ENCODE measurements at places on chromosomes 4 and X.

- no peak for DNase-seq
Measured at GRCh38 chr4:131091896-131092295, 1995.9 kb downstream of the C4orf33 start.

DNA sequence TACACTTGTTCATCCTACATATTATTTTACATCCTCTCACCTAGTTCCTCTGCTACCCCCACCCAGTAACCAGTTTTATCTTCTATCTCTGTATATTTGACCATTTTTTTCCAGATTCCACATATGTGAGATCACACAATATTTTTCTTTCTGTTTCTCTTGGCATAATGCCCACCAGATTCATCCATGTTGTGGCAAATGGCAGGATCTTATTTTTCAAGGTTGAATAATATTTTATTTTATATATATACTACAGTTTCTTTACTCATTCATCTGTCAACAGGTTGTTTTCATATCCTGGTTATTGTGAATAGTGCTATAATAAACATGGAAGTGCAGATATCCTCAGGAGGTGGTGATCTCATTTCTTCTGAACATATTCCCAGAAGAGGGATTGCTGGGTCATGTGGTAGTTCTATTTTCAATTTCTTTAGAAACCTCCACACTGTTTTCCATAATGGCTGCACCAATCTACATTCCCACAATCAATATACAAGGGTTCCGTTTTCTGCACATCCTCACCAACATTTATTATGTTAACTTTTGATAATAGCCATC, 48.2 kb downstream of the THAP9 start:
- no peak for DNase-seq

DNA sequence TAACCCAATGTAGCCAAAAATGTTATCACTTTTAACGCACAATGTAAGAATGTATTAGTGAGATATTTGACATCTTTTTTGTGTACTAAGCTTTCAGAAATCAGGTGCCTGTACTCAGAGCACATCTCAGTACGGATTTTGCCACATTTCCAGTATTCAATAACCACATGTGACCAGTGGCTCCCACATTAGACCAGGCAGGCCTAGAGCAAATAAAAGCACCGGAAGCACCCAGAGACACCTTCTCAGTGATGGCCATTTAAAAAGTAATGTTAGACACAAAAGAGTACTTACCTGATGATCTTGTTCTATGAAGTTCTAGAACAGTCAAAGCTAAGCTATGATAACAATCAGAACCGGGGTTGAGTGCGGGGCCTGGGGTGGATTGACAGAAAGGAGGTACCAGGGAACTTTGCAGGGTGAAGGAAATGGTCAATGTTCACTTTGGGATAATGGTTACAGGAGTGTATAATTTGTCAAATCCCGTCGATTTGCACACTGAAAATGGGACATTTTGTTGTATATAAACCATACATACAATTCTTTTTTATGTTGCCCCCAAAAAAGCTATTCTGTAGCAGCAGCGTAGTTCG, 1.2 kb downstream of the CTPS2 start:
- no peak for DNase-seq

DNA sequence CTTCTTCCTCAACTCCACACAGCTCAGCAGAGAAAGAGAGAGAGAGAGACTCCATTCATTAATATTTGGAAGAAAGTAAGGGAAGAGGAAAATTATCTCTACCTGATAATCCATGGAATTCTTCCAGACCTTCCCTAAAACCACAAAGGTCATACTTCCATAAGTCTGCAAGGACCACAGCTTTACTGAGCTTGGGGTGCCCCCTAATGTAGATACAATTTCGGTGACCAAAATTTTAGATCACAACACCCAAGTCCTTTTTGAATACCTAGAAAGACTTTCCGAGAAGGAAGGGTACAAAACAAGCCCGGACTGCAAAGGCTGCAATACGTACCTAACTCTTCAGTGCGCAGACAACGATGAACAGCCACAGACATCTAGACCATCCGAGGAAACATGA, 523.9 kb downstream of the GLUD2 start:
- DNase-seq: no peak

DNA sequence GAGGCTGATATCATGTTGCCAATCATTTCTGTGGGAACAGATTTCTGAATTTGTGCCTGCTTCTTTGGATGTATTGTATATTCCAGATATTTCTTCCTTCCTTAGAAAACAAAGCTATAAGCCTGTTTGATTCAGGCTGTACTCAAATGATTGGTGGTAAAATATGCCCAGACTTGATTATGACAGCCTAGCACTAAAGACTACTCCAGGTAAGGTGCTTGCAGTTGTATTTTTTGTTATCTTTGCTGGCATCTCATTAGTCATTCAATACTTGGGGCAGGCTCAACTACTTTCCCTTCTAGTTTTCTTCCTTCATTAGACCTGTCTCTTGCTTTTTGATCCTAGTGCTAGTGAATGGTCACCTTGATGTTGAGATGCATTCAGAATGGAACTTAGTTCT, 90.6 kb downstream of the ZNF518B start:
- DNase-seq: no peak

- DNase-seq: no peak
Measured at GRCh38 chrX:131958724-131959123, 64.4 kb upstream of the STK26 start.

- no peak for DNase-seq
Measured at GRCh38 chr4:39569209-39569608, 42.0 kb upstream of the UGDH start.

DNA sequence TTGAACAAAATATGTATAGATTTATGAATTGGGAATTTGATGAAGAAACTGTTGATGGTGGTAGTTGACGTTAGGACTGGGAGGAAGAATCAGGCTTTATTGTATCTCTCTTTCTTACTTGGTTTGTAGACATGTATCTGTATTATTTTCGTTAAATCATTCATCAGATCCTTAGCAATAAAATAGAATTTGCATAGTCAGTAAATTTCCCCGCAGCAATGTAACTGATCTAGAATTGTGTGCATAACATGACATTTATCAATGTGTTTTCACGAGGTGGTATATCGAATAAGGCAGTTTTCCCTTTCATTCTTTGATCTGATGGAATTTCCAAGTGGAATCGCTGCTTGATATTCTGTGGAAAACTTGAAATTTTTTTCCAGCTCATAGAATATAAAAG, 308.8 kb downstream of the SPRY1 start:
- no peak for DNase-seq

DNA sequence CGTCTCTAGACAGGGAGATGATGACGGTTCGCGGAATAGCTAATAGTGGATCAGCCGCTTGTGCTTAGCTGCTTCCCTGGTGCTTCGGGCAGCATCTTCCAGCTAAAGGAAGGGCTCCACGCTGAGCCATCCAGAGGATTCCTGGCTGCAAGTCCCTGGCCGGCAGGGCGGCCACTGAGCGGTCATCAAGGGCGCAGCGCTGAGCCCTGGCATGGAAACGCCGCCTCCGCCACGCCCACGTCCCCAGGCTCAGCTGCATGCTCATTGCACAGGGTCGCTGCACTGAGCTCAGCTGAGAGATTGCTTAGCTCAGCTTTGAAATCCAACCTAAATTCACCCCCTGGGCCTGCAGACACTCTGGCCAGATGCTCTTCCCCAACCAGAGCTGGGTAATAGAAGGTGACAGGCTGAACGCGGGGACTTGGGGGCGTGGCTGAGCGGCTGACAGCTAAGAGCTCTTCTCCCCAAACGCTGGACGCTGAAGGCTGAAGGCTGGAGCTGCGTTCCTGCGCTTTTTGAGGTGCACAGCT, 118.2 kb upstream of the KIT start:
- DNase-seq: no peak

DNA sequence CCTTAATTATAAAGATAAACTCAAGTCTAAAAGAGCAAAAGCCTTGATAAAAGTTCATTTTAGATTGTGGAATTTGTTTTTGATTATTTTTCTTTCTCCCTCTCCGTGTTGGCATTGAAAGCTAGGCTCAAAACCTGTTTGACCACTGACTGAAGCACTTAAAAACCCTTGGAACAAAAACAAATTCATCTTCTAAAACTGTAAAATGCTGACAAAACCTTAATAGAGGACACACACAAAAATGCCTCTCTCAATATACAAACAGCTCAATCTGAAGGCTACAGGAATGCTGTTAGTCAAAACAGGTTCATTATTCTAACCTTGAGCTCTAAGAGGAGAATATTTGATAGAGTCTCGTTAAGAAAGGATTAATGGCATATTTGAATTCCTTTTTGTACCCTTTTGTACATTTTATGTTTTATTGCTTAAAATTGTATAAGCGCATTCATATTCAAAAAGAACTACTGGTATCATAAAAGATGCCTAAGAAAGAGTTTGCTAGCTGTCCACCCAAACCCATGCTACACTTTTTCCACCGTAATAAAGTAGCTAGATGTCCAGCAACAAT, 74.3 kb upstream of the NAP1L5 start:
- DNase-seq: no peak

- DNase-seq: no peak
Measured at GRCh38 chrX:148913971-148914370, 413.6 kb downstream of the AFF2 start.

DNA sequence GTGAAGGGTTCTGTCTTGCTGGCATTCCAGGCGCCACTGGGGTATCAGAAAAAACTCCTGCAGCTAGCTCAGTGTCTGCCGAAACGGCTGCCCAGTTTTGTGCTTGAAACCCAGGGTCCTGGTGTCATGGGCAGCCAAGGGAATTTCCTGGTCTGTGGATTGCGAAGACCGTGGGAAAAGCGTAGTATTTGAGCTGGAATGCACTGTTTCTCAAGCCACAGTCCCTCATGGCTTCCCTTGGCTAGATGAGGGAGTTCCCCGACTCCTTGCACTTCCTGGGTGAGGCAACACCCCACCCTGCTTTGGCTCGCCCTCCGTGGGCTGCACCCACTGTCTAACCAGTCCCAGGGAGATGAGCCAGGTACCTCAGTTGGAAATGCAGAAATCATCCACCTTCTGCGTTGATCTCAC, 40.1 kb downstream of the NOP14 start:
- DNase-seq: no peak

DNA sequence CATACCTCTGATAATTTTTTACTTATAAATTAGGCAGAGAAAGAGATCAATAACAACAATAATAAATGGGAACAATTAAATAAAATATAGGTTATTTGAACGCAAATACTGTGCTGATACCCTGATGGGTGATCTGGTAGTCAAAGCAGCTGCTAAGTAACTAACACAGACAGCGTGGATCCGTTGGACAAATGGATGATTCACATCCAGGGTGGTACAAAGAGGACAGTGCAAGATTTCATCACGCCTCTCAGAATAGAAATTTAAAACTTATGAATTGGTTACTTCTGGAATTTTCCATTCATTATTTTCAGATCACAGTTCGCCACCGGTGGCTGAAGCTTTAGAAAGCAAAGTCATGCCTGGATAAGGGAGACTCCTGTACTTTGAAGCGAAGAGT, 1066.0 kb upstream of the ADGRL3 start:
- DNase-seq: no peak

GRCh38 chrX:96705905-96706304, 21.3 kb downstream of the DIAPH2 start:
- no peak for DNase-seq

DNA sequence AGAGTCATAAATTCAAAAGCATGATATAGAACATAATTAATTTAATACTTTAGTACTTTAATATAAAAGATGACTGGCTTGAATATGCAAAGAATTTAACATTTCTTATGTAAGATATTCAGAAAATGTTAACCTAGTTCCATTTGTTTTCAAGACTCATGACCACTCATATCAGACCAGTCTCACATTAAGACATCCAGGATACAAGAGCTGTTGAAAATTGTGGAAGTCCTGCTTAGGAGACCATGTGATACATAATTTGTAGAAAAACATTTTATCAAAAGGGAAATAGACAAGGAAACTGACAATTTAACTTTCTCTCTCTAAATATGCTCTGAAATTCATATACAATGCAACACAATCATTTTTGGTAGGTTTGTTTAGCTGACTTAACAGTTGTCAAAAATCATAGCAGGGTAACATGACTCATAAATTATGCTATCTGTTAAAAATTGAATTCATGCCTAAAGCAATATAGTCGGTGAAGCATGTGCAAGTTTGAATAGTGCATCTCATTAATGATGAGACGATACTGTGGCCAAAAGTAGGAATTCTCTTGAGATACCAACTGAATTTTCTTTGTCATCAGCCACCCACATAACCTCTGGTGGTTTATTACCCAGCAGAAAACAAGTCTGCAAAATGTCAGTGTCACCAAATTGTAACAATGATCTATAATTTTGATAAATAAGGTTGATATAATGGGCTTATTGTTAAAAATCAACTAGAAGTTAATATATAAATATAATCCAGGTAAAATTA, 211.4 kb downstream of the GASK1B start:
- no peak for DNase-seq

GRCh38 chr4:124209211-124209610, 503.3 kb downstream of the ANKRD50 start:
- no peak for DNase-seq

GRCh38 chr4:108982402-108983185, 219.7 kb upstream of the ETNPPL start:
- DNase-seq: no peak

- DNase-seq: no peak
Measured at GRCh38 chr4:101695176-101695575, 95.4 kb upstream of the BANK1 start.

DNA sequence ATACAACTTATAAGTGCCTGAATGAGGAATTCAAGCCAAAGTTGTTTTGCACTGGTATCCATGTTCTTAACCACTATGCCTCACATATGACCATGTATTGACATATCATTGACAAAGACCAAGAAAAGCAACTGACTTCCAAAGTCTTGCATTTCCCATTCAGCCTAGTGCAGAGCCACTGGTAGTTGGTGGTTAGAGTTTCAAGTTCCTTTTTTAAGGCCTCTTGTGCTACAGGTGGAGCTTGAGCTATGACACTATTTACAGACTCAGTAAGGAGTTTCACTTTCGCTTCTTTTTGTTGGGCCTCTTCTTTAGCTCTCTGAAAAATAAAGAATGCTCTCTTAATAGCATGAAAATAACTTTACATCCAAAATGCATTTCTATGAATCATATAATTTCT, 763.0 kb downstream of the DMD start:
- no peak for DNase-seq

- no peak for DNase-seq
Measured at GRCh38 chr4:6878451-6879059, 31.1 kb upstream of the TBC1D14 start.

DNA sequence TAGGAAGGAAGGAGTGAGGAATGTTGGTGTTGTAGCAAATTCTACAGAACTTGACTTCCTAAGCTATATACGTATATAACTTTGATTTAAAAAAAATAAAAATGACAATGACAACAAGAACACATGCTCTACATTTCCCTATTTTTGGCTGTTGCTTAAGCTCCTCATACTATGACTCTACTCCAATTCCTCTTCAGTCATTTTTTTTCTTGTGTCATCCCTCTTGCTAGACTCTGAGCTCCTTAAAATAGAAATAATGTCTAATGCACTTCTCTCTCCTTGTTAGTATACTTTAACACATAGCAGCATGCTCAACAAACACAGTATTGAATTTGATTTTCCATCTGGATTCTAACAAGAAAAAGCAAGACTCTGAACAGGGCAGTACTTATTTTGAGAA, 144.0 kb downstream of the HDX start:
- no peak for DNase-seq

DNA sequence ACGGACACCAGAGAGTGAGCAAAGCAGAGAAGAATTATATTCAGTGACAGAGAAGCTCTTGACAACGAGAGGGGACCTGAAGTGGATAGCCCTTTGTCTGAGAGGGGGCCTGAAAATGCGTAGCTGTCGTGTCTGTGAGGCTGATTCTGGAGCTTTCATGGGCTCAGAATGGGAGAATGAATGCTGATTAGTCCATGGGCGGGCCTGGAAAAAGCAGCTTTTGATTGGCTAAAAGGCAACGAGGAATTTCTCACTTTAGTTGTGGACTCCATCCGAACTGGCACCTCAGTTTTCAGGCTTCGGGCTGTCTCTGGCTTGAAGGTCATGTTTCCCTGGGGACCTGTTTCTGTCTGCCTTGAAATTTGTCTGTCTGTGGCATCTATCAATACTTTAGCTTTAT, 487.1 kb downstream of the TECRL start:
- no peak for DNase-seq
